ENCODE measurements at places on chromosomes 6 and 20. TPM values are rescaled to one million over a fixed set of nuclear protein-coding genes. Genes with fewer than 3 reads are reported as not detected.

- peak overlapping the region; percentile 69 for H3K4me3 ChIP-seq
- H3K27me3 ChIP-seq: peaks cover 57% of the 10 kb centered on the region
- DNase-seq: no peak
- H3K4me1 ChIP-seq: peaks cover 4% of the 10 kb centered on the region
- no peak overlapping the region for H3K27ac ChIP-seq
Measured at GRCh38 chr6:138161088-138161337, 726 bp upstream of the ARFGEF3 start.

DNA sequence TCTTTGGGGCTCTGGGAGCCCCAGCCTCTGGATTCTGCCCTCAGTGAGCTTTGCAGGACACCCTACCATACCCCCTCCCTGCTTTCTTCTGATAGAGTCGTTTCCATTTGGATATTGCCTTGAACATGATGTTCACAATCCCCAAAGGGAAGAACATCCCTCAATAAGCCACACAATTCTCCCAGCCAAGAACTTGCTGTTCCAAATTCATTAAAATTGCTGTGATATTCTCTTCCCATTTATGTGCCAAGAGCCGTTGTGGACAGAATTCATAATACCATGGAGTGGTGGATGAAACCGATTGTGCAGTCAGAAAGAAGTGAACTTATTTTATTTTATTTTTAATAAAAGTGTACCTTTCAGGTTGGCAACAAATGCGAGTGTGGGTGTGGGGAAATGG is 95.8 kb downstream of the DHX35 start:
- no peak overlapping the region for H3K4me3 ChIP-seq
- no peak overlapping the region for H3K27ac ChIP-seq
- no peak for DNase-seq
- H3K27me3 ChIP-seq: peaks cover 9% of the 10 kb centered on the region

Gene BACH2
- total RNA-seq: 4.4 TPM

Gene LY6G6F
- not detected for total RNA-seq

- H3K27me3 ChIP-seq: no peaks in the 10 kb centered on the region
- no peak for DNase-seq
- H3K4me3 ChIP-seq: no peak overlapping the region
- H3K36me3 ChIP-seq: no peaks in the 10 kb centered on the region
Measured at GRCh38 chr6:94045099-94045829, 625.9 kb upstream of the EPHA7 start.

GRCh38 chr20:41030061-41030460 is 1.4 kb downstream of the TOP1 start:
- H3K4me3 ChIP-seq: peak overlapping the region; percentile 93
- peaks cover 36% of the 10 kb centered on the region for H3K4me1 ChIP-seq
- no peak for DNase-seq
- no peaks in the 10 kb centered on the region for H3K36me3 ChIP-seq
- H3K27me3 ChIP-seq: no peaks in the 10 kb centered on the region

Gene ZSCAN23
- total RNA-seq: 7.4 TPM

DNA sequence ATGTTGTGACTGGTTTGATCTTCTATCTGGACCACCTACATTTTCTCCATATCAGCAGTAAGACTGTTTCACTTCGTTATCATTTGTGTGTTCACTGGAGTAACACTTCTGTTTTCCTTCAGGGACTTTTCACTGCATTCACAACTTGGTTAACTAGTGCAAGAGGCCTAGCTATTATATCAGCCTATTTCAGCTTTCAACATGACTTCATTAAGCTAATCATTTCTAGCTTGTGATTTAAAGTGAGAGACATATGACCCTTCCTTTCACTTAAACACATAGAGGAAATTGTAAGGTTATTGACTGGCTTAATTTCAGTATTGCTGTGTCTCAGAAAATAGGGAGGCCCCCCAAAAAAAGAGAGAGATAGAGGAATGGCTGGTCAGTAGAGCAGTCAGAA is 622.8 kb upstream of the NRSN1 start:
- no peaks in the 10 kb centered on the region for H3K36me3 ChIP-seq
- H3K27ac ChIP-seq: no peak overlapping the region
- no peaks in the 10 kb centered on the region for H3K27me3 ChIP-seq
- no peak for DNase-seq

DNA sequence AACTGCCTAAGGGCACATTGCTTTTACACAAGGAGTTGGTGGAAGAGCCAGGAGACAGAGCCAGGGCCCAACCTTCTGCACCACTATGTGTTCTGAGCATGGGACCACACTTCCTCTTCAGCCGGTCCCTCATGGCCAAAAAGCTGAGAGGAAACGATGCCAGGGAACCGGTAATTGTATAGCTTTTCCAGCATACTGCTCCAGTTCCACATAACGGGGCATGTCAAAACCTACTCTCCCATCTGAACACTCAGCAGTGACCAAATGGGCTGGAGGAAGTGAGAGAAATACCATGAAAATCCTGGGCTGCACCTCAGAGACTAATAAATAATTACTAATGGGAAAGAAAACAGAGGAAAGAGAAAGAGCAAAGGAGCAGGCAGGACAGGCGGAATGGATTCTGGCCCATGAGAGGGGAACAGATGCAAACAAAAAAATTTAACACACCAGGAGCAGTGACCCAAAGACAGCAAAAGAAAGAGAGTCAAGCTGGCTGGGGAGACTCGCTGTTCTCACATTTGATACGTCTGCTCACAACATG is 52.0 kb upstream of the BMP2 start:
- H3K27ac ChIP-seq: no peak overlapping the region
- DNase-seq: no peak
- no peaks in the 10 kb centered on the region for H3K4me1 ChIP-seq

GRCh38 chr6:71168233-71168765 is 120.3 kb upstream of the OGFRL1 start:
- H3K27ac ChIP-seq: no peak overlapping the region
- peaks cover 11% of the 10 kb centered on the region for H3K27me3 ChIP-seq
- no peak for DNase-seq
- no peaks in the 10 kb centered on the region for H3K36me3 ChIP-seq

- H3K27me3 ChIP-seq: no peaks in the 10 kb centered on the region
- no peaks in the 10 kb centered on the region for H3K36me3 ChIP-seq
- no peak overlapping the region for H3K27ac ChIP-seq
- no peak for DNase-seq
- no peak overlapping the region for H3K4me3 ChIP-seq
- H3K4me1 ChIP-seq: no peaks in the 10 kb centered on the region
Measured at GRCh38 chr6:32960563-32960962, 7.7 kb upstream of the HLA-DMA start.

GRCh38 chr6:161048641-161049040 is 57.1 kb downstream of the MAP3K4 start:
- H3K4me1 ChIP-seq: peaks cover 17% of the 10 kb centered on the region
- H3K4me3 ChIP-seq: no peak overlapping the region
- peaks cover 14% of the 10 kb centered on the region for H3K36me3 ChIP-seq

Gene SNPH
- total RNA-seq: 10.0 TPM

- no peaks in the 10 kb centered on the region for H3K36me3 ChIP-seq
- H3K4me3 ChIP-seq: no peak overlapping the region
- peaks cover 34% of the 10 kb centered on the region for H3K4me1 ChIP-seq
- no peaks in the 10 kb centered on the region for H3K27me3 ChIP-seq
- peak overlapping the region; percentile 24 for H3K27ac ChIP-seq
- DNase-seq: no peak
Measured at GRCh38 chr20:1824834-1825233, 70.4 kb upstream of the SIRPA start.

Data from osteoblast (primary cell).